ENCODE measurements at places on chromosomes 11 and 22.
A peak's percentile ranks its signal among the peaks of the same experiment; 100 is the strongest.

DNA sequence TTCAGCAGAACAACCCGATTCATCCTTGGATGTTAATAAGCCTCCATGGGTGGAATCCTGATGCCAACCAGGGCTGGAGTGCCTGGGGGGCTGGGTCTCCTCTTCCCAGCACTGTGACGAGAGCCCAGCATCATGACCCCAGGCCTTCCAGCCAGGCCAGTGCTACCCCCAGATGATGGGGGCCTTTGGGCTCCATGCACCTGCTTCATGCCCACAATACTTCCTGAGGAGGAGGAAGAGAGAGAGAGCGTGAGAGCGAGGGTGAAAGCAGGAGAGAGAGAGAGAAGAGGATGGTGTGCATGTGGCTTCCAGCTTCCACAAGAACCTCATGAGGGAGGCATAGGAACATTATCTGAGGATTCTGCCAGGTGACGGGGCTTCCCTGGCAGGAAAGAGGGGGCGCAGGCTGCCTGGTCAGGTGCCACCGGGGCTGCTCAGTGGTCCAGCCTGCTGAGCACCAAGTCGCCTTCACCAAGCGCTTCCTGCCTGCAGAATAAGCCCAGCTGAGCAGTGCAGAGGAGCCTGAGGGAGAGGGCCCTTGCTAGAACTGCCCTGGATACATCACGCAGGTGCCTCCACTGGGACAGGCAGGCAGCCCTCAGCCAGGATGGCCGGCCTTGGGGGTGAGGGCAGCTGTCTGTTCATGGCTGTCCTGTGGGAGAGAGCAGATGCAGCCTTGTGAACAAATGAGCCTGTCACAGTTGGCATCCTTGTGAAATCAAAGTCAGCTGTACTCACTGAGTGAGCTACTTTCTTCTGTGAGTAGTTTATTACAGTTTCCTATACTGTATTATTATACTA, 243.3 kb upstream of the B3GAT1 start:
- DNase-seq = no peak

GRCh38 chr11:46161201-46161600, 39.9 kb upstream of the PHF21A start:
- DNase-seq = no peak

- DNase-seq = no peak
Observed at GRCh38 chr11:66240781-66241136, 27.7 kb upstream of the RAB1B start.

GRCh38 chr11:126739499-126740145, 260.9 kb downstream of the KIRREL3 start:
- no peak for DNase-seq

- peak; percentile 15 for DNase-seq
Observed at GRCh38 chr22:49712195-49712791, 115.4 kb downstream of the BRD1 start.

DNA sequence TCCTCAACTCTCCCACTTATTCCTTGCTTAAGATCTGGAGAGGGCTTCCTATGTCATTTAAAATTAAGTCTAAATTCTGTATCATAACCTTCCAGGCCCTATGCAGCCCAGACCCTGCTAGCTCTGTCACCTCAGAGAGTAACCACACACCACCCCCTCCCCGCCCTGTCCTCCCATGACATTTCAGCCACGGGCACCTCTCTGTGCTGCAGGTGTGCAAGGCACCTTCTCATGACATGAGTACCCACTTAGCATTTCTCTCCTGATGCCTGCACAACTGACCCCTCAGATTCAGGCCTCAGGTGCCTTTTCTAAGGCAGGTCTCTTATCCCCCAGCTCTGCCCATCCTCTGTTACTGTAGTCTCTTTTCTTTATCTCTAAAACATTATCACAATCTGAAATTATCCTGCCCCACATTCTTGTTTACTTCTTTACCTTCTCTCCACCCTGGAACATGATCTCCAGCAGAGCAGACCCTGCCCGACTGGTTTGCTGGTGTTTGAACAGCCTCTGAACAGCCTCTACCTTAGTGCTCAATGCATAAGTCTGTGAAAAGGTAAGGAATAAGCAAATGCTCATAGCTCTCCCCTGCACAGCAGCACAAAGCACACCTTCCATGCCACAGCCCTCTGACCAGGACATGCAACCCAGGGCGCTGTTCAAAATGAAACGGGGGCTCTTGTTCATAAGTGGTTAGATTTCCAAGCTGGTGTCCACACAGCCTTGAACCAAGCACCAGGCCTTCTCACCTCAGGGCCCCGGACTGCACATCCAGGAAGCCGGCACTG, 196.1 kb upstream of the B3GAT1 start:
- no peak for DNase-seq

DNA sequence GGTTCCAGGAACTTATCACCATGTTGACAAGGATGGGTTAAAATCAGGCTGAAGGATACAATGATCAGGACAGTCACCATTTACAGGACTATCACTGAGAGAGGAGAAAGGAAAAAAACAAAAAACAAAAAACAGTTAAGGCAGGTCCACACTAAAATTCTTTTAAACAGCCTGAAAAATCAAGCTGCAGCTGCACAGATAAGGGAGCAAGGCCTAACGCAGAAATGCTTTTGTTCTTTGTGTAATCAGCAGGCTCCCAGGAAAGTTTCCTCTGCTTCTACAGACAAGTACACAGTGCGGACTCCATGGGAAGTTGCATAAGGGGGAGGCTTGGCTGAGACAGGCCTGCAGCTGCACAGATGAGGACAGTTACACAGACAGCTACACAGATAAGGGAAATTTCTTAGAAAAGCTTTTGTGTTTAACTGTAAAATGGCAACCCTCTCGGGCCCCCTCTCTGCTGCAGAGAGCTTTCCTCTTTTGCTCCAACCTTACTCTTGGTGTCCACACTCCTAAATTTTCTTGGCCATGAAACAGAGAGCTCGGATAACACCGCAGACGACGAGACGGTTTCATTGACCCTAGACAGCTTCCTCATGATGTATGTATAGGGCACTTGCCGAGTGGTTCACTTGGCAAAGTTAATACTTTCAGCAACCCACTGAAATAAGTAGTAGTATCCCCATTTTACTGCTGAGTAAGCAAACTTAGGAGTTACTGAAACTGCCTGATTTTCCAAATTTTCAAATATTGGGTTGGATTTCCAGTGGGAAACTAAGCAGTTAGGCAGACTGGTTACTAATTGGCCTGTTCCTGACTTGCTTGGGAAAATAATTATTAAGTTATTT, 45.5 kb downstream of the PIWIL3 start:
- DNase-seq = peak; percentile 100

DNA sequence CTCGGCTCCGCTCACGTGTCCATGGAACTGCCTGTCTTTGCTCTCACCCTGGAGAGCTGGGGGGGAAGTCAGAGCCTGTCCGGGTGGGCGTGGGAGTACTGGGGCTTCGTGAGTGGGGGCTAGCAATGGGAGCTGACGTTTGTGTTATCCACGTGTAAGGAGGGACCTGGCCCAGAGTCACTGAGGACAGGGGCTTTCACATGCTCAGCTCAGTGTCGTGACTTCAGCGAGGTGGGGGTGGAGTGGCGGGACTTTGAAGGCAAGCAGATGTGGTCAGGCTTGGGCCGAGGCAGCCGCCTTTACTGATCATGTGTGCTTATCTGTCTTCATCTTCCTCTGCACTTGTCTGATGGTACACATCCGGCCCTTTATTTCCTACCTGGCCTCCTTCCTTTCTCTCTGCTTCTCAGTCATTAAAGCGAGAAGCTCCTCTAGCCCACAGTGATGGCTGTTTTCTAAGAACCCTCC, 113.1 kb upstream of the NNMT start:
- peak; percentile 39 for DNase-seq

- DNase-seq = no peak
Observed at GRCh38 chr11:1835671-1836010, 851 bp downstream of the SYT8 start.

DNA sequence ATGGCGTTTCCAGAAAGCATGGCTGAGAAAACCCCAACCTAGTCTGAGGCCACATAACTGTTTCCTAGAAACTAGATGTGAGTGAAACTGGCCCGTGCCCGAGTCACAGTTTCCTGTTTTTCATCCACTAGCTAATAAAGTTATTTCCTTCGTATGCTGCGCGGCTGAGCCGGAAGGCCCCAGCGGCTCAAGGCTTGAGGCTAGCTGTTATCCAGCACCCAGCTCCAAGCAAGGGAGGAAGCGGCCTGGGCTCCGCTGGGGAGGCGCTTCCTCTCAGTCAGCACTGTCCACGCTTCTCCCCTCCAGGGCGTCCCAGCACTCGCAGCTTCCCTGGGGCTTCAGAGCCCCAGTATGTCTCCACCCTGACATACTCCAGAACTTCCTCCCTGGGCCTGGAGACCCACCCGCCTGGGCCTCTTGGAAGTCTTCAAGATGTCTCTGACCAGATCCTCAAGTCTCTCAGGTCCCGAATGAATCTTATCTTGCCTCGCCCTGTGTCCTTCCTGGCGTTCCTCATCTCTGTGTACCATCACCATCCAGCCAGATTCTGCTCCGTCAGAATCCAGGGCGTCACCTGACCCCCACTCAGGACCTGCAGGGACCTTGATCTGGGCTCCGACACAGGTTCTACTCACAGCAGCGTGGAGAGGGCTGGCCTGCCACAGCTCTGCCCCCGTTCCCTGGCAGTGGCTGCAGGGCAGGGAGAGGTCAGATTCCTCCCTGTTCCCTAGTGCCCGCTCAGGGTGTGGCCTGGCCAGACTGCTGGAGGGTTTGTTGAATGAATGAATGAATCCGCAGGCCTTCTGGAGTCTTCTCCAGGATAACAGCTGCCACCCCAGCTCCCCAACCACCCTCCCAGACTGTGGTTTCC, 81.9 kb downstream of the LRRC32 start:
- DNase-seq = peak; percentile 56

DNA sequence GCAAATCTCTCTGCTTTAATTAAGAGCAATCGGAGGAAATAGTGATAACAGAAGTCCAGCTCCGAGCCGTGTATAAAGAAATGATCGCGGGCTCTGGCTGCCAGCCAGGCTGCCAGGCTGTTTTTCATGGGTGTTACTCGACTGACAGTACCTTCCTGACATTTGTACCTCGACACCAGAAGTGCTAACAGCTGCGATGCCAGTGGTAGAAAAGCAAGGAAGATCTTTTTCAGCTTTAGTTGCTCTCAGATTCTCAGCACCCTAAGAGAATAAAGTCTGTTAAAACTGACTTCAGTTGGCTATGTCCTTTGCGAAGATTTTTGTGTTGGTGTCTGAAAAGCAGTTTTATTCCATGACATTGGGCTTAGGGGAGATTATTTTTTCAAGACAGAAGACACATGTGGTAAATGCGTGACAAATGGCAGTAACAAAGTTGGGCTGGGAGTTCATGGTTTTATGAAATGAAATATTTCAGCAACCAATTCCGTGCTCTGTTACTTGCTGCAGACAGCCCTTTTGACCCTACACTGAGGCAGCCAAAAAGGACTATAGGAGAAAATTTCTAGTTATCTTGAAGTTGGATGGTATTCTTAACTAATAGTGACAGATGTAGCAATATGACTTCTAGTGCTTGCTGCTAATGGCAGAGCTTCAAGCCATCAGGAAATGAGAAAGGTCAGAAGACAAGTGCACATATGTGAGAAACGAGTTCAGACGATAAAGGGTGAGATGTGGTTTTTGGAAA, 296.2 kb downstream of the CNTN5 start:
- no peak for DNase-seq

DNA sequence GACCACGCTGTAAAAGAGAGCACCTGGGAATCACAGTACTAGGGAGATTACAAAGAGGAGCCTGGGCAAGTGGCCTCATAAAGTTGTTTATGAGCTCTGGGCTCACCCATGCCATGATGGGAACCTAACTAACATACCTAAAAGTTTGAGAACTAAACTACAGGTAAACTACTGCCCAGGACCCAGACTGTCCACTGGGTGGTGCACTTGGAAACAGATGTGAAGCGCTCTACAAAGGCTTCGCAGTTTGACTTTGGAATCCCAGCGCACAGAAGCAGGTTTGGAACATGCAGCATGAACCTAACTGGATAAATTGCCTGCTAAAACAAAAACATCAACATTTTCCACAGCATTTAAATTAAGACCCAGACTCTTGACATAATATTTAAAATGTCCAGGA, 418.6 kb downstream of the FAM181B start:
- peak; percentile 72 for DNase-seq

- DNase-seq = no peak
Observed at GRCh38 chr11:94303966-94304958, at the start of gene IZUMO1R. Gene IZUMO1R, plus strand, starts transcription at chr11:94304580. Its CDS starts 1,057 bp downstream, at chr11:94305637.

- DNase-seq = peak; percentile 9
Observed at GRCh38 chr22:34943830-34944229, 122.1 kb upstream of the ISX start.

GRCh38 chr11:133931449-133932060, 25.2 kb downstream of the IGSF9B start:
- DNase-seq = no peak

- no peak for DNase-seq
Observed at GRCh38 chr11:36023922-36024321, 80.1 kb downstream of the LDLRAD3 start.

- DNase-seq = peak; percentile 86
Observed at GRCh38 chr11:95790933-95791708, 823 bp downstream of the CEP57 start.

DNA sequence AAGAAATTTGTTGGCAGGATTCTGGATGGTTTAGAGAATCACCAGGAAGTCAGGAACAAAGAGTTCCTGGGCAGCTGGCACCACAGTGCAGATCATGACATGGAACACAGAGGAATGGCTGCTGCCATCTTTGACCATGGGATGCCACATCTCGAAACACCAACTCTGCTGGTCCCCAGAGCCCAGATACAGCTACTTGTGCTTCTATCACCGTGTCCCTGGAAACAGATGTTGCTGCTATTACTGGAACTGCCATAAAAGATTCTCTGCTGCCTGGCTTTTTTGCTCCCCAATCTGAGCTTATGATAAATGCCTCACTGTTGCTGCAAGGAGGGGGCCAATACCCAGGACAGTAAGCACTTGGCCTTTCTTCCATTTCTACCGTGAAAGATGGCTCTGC, 185.2 kb downstream of the CSNK2A3 start:
- no peak for DNase-seq

DNA sequence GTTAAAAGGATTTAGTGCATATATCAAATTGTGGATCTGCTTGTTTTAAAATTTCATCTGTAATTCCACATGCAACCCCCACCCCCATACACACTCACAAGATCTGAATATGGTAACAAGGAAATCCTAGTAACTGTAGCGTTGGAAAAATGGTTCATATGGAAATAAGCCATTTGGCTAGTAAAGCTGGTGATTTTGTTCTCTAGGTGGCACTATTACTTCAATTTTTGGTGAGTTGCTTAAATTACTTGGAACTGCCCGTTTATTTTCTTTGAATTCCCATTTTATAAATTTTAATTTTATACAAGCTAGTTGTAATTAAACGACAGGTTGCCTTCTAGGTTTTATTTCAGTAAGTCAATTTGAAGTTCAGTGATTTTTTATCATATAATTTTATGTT, 5.3 kb downstream of the BDNF start:
- DNase-seq = peak; percentile 53

All from OCI-M1 (cell line).